ENCODE measurements at places on chromosomes 13 and 19.

DNA sequence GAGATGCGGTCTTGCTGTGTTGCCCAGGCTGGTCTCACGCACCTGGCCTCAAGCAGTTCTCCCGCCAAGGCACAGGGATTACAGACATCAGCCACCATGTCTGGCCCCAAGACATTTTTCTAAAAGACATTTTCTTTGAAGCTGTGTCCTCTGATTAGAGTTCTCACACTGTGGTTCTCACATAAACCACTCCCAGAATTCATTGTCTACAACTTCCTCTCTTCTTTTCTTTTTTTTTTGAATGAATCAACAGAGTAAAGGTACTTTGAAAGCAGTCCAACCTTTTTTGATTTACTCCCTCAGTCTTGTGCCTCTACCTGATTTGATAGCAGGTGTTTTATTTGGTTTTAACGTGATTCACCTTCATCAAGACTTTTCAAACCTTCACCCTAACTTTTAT lies 14.3 kb upstream of the SHD start:
- DNase-seq = no peak

- no peak for DNase-seq
Observed at GRCh38 chr13:64925727-64926126, 2304.4 kb downstream of the PCDH9 start.

GRCh38 chr19:16456652-16457194 lies 15.0 kb downstream of the EPS15L1 start:
- DNase-seq = no peak

- DNase-seq = no peak
Observed at GRCh38 chr19:5718037-5718578, 1.8 kb downstream of the LONP1 start.
